IPS DF 19.7 (cell line): ENCODE measurements at places on chromosomes 1 and 21.

DNA sequence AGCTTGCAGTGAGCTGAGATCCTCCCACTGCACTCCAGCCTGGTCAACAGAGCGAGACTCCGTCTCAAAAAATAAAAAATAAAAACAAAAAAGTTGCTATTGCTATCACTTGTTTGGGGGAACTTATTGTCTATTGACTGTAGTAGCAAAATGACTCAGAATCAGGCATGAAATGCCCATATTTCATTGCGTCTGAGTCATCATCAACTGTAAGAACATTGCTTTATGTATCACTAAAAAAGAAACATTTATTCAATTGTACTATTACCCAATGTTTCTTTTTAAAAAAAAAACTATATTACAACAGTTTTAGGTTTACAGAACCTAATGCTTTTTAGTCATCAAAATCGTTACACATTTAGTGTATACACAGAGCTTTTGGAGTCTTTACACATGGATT is 91.0 kb upstream of the FMN2 start:
- no peak for DNase-seq

GRCh38 chr1:7669559-7670311 is 101.4 kb upstream of the VAMP3 start:
- DNase-seq, result peak; percentile 30

DNA sequence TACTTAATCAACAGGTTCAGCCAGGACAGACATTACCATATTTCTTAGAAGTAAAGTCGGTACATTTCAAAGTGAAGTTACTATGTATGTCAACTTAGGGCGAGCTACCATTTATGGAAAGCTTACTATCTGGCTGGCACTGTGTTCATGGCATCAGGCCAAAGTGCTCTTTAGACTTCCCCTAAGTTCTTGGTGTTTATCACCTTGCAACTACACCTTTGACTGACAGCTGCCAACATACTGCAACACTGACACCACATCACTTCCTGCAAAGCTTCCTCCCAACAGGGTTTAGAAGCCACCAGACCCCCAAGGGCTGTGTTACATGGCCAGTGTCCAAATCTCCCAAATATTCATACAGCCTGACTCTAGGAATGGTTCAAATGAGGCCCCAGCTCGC is 61.0 kb downstream of the TIAM1 start:
- no peak for DNase-seq

- no peak for DNase-seq
These were observed 6.3 kb downstream of the CDKN2C start for GRCh38 chr1:50976111-50976889.

GRCh38 chr1:164786980-164787833 is 228.2 kb downstream of the PBX1 start:
- peak; percentile 48 for DNase-seq

DNA sequence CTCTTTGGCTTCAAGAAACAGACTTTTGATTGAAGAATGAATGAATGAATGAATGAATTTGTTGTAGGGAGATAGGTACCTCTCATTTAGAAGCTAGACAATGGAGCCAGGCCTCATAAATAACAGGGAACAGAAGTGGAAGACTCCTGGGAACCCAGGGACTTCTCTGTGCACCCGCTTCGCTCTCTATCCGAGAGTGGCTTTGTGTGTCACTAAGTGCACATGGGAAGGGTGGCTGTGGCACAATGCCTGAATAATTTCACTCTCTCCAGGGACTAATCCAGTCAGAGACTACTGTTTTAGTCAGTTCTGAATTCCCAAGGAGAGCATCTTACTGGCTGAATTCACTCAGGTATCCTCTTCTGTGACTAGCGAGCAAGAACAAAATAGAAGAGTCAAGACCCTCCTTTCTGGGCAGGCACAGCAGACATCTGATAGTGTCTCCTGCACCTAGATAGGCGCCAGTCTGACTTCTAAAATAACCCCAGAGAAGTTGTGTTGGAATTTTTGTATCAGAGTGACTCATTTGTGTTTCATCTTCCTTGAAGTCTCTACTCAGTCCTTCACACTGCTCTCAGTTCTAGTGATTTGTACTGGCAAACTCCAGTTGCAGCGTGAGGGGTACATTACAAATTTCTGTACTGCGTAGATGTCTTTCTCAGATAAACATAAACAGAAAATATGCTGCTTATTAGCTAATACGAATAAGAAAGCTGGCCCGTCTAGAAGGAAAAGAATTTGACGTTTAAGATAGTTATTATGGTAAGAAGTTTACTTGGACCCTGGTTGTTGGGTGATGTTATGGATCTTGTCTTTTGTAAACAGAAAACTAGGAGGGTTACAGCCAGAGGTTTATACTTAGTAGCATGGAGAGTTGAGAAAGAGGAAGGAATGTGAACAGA is 34.0 kb downstream of the BACH1 start:
- DNase-seq, result no peak

DNA sequence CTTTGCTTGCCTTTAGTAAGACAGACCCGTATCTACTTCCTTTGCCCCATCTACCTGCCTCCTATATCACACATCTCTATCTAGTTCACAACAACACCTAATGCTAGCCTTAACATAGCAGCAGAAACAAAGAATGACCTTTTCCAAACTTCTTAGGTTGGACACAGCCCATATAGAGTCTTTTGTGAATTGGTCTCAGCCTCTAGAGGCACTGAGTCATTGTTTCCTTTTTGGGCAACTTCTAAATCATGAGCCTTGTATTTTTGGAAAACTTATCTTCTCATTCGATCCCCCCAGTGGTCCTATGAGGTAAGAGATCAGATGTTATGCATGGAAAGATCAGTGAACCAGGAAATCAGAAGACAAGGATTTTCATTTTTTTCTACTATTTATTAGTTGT is 679.4 kb upstream of the USP24 start:
- no peak for DNase-seq

DNA sequence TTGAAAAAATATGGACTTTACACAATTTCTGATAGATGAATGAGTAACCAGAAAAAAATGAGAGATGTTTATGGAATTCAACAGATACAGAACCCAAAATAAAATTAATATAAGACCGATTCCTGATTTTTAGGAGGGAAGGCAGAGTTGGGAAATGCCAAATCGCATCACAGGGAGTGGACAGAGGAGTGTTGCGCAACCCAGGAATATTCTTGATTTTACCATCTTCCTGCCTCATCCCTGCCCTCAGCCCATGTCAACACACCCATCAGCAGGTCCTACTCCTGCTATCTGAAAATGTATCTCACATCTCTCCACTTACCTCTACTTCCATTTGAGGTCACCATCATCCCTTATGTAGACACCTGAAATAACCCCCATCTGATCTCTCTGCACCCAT is 221.0 kb downstream of the DSCAM start:
- DNase-seq, result no peak

- no peak for DNase-seq
These were observed 20.1 kb downstream of the CASZ1 start for GRCh38 chr1:10776190-10776905.

- DNase-seq, result no peak
These were observed 192.4 kb downstream of the LRRIQ3 start for GRCh38 chr1:74005533-74005932.

DNA sequence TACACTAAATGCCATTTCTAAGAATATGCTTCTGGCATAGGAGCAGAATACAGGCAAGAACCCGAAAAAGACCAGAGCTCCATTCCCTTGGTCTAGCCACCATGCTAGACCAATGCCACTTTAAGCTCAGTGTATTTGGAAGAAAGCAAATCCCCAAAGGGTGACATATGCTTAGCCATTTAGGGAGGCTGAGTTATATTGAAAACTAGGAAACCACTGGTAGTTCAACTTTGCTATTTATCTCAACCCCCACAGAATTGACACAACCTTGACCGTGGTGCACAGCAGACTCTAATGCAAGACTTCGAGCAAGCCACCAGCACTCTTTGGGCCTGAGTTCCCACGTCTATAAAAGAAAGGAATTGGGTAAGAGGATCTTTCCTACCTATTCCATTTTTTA is 167.9 kb downstream of the ADSS2 start:
- no peak for DNase-seq

- DNase-seq, result no peak
These were observed 9.2 kb upstream of the EVA1C start for GRCh38 chr21:32403201-32403777.

DNA sequence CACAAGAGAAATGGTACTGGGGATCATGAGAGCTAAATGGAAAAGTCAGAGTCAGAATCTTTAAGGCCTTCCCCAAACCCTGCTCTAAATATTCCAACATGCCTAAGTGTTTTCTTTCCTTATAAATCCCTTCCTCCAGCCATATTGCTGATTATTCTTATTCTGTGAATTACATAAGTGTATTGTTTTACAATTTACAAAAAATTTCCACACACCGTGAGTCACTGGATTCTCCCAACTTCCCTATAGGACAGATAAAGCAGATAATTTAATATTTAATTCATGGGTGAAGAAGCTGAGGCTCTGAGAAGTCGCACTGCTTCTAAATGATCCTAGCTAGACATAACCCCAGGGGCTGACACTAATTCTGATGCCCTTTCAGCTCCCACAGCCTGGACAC is 243.3 kb upstream of the JUN start:
- no peak for DNase-seq
